ENCODE measurements at places on chromosomes 3 and 15.

DNA sequence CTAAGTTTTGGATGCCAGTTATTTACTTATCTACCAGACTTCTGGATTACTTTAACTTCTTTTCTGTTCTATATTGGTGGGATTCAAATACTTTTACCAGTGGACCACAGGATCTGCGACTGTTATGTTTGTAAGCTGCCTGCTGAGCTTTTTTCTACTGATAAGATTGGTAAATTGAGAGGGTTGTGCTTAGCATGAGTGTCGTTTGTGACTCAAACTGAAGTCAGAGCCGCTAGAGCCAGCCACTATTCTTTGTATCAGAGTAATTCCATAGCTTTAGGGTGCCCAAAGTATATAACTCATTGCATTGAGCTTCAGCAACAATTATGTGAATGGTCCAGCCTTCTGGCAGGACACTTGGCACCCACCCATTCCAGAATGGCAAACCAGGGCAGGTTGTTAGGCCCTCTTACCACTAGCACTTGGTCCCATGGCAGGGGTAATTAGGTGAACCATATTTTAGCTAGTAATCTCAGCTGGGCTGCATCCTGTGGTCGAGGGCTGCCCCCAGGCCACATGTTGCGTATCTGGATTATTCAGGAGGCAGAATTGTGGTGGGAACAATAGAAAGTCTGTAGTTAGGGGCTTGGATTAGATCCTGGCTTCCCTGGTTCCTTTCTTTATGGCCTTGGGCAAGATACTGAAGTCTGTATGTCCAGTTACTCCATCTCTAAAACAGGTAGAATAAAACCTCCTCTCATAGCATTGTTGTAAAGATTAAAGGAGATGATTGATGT lies 6.0 kb downstream of the PLCL2 start:
- no peak for DNase-seq

DNA sequence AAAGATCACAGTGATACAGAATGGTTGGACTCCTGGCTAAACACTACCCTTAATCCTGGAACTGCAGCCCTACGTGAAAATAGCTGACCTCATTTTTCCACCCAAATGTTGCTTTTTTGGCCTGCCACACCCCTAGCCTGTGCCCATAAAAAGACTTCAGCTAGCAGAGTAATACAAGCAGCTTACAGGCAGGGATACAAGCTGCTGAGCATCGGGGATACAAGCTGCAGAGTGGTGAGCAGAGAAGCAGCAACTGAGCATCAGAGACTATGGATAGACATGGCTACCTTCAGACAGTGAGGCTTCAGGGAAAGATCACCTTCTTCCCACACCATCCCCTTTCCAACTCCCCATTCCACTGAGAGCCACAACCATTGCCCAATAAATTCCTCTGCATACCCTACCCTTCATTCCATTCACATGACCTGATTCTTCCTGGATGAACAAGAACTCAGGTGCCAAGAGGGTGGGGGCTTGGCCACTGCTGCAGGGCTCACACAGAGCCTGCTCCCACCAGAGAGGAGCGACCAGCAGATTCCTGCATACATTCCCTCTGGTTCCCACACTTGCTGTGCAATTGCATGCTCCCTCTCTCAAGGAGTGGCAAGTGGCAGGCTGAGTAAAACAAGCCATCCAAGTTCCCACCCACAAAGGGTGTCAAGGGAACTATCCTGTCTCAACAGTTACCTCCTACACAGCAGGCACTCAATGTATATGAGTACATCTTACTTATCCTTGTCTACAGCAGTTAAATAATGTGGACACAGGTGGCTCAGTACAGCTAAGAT lies 217.5 kb downstream of the ALCAM start:
- DNase-seq, result no peak

GRCh38 chr15:100078511-100079220 lies 263.1 kb downstream of the ADAMTS17 start:
- DNase-seq, result no peak

DNA sequence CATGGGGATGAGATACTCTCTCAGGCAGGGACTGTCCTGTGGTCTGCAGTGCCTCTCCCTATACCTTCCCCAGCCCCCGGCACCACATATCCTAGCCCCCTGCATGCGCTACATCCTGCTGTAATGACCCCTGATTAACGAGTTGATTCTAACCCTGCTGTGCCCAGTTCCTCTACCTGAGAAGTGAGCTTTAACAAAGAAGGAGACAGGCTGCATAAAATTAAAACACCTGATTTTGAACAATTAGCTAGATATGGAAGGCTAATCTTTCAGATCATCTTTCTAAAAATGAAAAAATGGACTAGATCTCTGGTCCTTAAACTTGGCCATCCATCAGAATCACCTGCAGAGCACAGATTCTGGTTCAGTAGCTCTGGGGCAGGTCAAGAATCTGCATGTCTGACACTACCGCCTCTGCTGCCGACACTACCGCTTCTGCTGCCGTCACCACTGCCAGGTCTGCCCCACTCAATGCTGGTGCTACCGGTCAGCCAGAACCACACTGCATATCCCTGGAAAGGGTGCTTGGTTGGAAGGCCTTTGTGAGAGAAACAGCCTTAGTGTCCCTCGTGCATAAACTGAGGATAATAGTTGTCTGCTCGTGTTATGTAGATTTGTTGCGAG lies 33.6 kb upstream of the ZBTB38 start:
- DNase-seq, result no peak

- no peak for DNase-seq
Observed at GRCh38 chr3:50637945-50638344, 21.0 kb downstream of the MAPKAPK3 start.

DNA sequence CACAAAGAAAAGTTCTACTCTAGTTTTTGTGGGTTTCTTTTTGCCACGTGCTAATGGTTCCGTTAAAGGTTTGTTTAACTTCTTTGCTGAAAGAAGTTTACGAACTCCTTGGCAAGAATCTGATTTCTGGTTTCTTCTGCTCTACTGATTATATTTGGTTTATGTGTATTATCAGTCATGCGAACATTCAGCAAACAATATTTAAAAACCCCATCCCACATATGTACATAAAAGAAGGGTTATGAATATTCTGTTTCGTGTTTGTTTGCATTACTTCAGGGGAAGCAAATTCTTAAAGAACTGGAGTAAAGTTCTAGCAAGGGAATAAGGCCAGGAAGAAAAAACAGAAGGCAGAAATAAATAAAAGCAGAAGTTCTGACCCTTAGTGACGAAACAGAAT lies 9.8 kb downstream of the LARS2 start:
- DNase-seq, result no peak

GRCh38 chr15:75454471-75455378 lies 3.2 kb upstream of the SIN3A start:
- DNase-seq, result peak; percentile 84

DNA sequence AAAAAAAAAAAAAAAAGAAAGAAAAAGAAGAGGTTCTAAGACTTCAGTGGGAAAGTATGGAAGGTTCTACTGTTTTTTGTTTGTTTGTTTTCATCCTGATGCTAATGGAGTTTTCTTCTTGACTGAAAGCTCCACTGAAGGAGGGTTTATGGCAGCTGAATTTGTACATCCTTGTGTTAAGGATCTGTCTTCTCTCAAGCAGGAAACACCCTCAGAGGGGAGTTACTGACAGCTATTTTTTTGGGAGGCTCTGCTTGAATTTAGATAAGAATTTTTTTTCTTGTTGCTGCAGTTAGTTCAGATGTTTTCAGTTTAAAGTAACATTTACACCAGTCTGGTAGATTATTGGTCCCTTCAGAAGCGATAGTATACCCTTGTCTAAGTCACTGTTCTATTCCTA lies 325.3 kb downstream of the ROBO2 start:
- no peak for DNase-seq

DNA sequence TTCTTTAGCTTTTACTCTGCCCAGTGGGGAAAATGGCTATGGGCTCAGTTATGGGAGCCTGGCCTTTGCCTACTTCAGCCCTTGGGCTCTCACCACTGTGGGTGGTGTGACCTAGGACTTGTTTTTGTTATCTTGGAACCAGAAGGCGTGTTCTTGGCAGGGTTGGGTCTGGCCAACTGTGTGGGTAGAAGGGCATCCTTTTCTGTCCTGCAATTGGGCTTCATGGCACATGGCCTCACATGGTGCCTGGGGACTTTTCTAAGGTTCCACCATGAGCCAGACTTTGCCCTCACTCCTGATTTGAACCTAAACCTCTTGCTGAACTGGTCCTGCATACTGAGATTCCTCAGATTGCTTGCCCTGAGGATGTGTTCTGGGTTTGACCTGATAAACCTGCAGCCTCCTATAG lies 1.7 kb downstream of the GLYCTK start:
- DNase-seq, result no peak

DNA sequence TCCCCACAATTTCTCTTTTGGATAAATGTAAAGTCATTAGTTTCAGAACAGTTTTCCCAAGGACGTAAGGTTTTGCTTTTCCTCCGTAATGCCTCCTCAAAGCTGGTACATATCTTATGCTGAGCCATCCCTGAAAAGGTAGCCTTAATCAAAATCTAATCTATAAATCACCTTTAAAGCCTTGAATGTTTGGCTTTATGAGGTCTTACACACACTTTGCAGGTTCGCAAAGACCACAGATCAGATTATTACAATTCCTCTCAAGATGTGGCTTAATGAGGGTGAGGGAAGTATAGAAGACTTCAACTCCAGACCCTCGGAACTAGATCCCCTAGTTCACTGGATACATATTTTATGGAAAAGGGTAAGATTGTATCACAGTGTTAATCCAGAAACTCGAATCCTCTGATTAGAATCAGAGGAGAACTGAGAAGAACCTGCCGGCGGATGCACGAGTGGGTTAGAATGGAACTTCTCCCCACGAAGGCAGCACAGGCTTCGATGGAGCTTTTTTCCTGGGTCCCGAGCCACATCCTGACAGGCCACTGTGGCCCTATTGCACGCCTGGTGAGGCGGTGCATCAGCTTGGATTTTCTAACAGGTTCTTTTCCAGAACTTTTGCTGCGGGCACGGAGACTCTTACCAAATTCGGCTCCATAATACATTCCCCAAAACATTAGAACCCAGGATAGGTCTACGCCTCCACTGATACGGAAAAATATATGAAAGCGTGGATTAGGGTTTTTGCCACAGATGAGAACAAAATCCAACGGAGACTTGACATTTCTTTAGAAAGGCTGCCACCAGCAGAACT lies 1.2 kb downstream of the CTXND1 start:
- no peak for DNase-seq

- DNase-seq, result peak; percentile 55
Observed at GRCh38 chr15:28098766-28099554, at the start of gene OCA2. TSS of gene OCA2 (minus strand) at chr15:28099315. CDS start at chr15:28081874, 17,441 bp downstream.

GRCh38 chr15:62649793-62650420 lies 392.6 kb upstream of the TPM1 start:
- peak; percentile 3 for DNase-seq

DNA sequence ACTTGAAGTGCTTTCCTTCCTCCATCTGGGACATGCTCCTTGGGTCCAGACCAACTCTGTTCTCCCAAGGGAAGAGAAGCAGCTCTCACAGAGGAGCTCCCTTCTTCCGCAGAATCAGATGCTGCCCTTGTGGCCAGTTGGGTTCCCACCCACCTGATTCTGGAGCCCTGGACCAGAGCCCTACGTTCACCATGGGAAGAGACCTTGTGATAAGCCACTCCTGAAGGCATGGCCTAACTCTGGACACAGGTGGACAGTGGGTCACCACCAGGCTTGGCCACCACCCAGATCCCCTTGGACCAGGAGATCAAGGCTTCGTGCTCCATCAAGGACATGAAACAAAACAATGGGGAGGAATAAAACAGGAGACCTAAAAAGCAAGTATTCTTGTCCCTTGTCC lies 172.2 kb downstream of the RPLP1 start:
- DNase-seq, result no peak

DNA sequence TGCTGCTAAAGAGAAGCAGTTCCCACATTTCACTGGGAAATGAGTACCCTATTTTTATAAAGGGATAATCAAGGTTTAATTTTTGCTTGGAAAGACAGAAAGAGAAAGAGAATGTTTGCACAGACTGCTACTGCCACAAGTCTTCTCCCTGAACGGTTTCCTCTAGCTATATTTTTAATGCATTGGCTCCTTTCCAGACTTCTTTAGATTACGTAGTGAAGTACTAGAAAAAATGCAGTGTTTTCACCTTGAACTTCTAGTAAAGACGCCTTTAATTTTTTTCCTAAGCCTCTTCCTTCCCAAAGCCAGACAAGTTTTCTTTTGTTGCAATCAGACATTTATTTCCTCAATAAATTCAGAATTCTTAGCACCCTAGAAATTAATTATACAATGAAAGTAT lies 248.3 kb upstream of the CCDC54 start:
- DNase-seq, result no peak

DNA sequence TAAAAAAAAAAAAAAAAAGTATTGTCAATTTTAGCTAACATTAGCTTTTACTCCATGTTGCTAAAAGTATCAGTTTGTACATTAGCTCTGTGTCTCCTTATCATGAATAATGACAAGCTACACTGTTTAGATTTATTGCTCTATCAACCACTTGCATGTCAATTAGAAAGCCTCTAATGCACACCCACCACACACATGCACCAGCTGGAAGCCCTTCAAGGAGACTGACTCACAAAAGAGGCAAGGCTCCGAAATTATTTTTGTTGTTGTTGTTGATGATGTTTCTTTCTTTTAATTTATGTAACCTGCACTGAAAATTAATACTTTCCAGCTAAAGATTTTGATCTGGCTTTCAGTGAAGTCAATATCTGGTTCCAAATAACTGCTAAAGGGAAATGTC lies 71.5 kb downstream of the ETFA start:
- DNase-seq, result no peak

GRCh38 chr3:173410849-173411248 lies 13.3 kb downstream of the NLGN1 start:
- no peak for DNase-seq

GRCh38 chr3:184676927-184677326 lies 34.9 kb downstream of the MAGEF1 start:
- no peak for DNase-seq

DNA sequence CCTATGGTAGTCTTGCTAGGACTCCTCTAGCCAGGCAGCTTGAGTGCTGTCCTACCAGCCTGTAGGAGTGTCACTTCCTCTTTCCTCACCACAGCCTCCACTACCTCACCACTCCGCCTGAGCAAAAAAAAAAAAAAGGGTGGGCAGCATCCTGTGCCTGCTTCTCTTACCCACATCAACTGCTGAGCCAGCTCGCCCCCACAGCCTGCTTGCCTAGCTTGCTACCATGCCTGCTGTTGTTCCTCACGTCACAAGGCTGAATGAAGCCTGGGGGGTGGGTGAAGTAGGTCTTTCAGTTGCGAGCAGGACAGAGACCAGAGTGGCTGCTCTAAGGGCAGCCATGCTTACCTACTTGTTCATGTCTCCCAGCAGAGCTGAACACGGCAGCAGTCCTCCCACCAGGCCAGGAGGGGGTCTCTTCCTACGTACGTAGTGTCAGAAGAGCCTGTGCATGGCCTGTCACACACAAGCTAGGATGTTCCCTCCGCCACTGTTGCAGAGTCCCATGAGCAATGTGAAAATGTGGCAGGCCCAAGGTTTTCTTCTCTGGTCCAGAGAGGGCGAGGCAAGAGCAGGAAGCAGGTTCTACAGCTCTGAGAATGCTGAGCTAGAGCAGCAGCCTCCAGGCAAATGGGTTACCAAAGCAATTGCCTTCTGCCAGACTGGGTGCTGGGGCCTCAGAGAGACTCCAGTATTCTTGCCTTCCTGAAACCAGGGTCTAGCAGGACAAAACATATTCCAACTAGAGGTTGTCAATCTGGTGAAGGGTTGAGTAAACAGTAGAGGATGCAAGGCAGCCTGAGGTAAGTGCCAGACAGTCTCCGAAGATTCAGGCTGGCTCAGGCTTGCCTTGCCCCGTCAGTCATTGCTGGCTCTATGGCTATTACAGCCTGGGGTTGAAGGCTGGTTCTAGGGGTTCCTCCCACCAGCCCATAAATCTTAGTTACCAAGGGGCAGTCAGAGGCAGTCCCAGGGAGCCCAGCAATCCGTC lies 8.1 kb downstream of the PPM1M start:
- DNase-seq, result peak; percentile 87

GRCh38 chr15:98743177-98743576 lies 94.8 kb downstream of the IGF1R start:
- no peak for DNase-seq

GRCh38 chr3:164550857-164551256 lies 527.4 kb downstream of the SI start:
- no peak for DNase-seq

All from CD4-positive, alpha-beta T cell treated with Interleukin-1 beta for 1 hour (primary cell).